ENCODE measurements at places on chromosomes 2 and 18.

DNA sequence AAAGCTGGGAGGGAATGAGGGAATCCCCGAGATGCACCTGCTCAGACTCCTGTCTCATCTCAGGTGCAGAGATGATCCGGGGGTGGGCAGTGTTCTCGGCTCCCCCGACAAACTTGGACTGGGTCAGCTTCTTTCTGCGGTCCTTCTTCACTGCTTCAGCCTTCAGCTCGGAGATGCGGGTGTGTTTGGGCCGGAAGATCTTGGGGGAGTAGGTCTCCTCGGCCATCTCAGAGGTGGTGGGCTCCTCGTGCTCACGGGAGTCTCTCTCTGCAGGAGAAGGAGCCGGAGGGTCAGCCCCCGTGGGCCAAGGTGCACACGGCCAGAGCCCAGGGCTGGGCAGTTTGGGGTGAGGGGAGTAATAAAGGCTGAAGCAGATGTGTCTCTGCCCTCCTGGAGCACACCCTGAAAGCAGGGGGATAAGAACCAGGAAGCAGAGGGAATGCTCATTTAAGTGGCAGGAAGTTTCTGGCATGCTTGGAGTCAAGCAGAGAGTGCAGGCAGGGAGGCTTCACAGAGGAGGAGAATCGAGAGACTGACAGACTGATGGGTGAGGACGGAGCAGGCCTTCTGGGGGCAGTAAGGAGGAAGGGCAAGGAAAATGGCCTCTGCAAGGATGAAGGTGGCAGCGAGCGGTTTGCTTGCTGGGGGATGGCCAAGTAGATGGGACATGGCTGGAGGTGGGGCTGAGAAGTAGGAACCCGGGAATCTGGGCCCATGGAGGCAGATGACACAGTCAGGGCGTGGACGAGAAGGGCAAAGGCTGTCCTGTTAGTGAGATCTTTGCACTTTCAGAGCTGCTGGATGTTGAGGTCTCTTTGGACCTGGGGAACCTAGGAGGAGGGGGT is 16.3 kb downstream of the IGFBP5 start:
- DNase-seq = no peak

DNA sequence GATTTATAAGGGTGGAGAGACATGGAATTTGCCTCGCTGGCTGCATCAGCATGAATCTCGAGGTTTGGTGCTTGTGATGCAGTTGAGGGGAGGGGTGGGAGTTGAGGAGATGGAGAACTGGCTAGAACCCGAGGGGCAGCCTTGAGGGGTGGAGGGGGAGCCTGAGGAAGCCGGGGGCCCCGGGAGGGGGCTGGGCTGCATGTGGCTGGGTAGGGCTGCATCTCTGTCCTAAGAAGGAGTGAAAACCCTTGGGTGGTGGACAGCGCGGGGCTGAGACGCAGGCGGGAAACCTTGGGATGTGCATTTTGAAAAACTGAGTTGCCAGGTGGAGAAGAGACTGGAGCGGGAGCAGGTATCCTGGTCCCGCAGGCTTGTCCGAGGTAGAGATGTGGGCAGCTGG is 64.2 kb downstream of the SNTG2 start:
- no peak for DNase-seq

DNA sequence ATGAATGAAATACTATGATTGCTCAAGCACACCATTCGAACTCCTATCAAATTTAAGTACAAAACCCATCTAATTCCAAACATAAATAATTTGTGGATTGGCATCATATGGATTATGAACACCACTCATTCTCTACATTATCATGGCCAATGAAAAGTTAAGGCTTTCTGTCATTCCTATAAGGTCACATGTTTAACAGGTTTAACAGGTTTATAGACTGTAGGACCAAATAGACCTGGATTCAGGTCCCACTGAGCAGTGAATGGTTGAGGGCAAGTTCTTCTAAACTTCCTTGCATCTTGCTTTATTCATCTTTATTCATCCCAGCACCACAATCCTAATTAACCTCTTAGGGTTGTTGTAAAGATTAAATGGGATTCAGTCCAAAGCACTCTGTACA is 33.4 kb downstream of the FBXO36 start:
- no peak for DNase-seq

DNA sequence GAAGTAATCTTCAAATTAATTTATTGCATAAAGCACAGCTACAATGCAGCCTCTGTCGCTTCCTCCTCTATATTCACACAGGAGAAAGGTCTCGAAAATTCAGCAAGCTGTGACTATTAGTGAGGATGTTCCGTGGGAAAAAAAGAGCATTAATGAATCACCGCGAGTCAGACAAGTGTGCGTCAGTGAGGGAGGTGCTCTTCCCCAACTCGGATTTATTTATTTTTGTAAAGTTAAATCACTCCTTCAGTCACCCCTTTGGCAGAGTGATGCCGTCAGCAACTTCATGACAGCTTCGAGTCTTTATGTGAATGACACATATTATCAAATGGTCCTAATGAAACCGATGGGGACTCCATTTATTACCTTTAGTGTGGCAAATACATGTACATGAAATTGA is 648.9 kb upstream of the SALL3 start:
- DNase-seq = no peak

DNA sequence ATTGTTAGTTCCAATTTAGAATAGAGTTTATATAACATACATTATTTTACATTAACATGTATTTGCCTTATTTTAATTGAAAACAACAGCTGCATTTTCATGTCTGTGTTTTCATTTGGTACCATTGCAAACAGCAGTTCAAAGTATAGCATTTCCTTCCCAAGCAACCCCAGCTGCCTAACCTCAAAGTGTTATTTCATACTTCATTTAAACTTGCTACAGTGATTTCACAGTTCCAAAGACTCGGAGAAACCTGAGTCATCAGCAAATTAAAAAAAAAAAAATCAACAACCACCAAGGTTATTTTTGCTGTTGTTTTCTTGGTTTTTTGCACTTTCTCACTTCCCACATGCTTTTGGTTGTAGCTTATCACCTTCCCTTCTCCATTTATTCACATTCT is 236.5 kb upstream of the SPHKAP start:
- DNase-seq = no peak

DNA sequence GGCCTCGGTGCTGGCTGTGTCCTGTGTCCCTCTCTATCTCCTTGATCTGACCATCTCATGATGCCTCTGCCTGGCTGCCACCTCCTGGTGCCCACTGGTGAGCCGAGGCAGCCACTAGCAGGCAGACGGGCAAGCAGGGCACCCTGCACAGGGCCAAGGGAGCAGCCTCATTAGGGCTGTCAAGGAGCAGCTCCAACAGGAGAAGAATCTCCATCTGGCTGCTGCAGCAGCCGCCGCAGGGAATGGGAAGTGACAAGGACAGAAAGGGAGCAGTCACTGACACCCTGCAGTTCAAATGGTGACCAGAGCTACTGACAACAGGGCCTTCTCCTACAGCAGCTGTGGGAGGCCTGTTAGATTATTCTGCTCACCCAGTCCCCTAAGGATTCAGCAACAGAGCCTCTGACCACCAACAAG is 32.6 kb downstream of the ALPK2 start:
- no peak for DNase-seq

DNA sequence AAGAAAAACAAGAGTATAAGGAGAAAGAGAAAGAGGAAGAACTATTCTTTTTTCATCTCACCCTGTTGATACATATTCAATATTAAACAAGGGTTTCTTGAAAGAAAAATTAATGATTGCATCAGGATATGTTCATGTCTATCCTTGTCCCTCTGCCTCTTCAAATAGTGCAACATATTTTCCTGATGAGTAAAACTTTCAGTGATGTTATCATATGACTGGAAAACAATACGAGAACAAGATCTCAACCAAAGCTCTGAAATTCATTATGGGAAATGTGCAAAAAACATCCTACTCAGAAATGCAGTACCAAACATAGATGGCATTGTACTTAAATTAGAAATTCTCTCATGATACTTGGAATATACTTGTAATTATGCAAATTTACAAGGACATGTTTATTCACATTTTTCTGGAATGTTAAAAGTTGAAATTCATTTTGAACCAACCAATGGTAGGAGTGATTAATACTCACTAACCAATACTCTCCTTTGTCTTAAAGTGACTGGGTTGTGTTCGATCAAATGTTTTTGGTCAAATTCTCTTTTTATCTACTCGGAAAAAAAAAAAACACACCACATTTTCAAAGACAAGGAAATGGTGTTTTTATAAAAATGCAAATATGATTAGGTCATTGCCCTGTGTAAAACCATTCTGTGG is 148.9 kb upstream of the GULP1 start:
- DNase-seq = no peak

- DNase-seq = no peak
Measured at GRCh38 chr2:67510745-67511144, 113.6 kb downstream of the ETAA1 start.

DNA sequence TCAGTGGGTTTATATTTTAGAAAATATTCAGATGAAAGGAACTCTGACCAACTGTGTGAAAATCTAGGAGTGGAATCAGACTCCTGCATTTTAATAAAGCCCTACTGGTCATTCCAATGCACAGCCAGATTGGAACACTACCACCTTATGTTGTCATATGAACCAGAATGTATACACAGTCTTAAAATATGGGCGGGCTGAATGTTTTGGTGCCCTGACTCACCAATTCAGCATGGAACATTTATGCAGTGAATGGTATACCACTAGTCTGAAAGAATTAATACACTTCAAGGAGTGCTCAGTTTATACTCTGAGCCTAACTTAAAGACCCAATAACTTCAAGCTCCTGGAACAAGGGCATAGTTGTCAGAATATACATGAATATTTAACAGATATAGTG is 280.9 kb upstream of the TCF4 start:
- no peak for DNase-seq

DNA sequence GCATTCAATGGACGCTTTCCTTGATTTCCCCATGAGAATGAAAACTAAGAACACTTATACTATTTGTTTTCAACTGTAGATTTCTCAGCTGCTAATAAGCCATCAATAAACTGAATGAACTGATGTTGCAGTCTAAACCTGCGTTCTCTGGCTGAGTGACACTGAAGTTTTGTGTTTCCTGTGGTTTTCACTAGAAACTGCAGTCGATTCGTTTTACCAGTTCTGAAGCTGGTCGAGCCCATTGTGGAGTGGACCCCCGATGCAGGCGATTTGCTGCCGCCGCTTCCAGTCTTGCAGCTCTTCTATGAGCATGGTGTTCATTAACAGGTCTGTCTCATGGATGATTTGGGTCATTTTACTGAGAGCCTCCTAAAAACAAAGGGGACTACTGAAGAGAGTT is 50.6 kb upstream of the STAT1 start:
- no peak for DNase-seq

- DNase-seq = no peak
Measured at GRCh38 chr18:13315000-13315399, 96.4 kb downstream of the LDLRAD4 start.

DNA sequence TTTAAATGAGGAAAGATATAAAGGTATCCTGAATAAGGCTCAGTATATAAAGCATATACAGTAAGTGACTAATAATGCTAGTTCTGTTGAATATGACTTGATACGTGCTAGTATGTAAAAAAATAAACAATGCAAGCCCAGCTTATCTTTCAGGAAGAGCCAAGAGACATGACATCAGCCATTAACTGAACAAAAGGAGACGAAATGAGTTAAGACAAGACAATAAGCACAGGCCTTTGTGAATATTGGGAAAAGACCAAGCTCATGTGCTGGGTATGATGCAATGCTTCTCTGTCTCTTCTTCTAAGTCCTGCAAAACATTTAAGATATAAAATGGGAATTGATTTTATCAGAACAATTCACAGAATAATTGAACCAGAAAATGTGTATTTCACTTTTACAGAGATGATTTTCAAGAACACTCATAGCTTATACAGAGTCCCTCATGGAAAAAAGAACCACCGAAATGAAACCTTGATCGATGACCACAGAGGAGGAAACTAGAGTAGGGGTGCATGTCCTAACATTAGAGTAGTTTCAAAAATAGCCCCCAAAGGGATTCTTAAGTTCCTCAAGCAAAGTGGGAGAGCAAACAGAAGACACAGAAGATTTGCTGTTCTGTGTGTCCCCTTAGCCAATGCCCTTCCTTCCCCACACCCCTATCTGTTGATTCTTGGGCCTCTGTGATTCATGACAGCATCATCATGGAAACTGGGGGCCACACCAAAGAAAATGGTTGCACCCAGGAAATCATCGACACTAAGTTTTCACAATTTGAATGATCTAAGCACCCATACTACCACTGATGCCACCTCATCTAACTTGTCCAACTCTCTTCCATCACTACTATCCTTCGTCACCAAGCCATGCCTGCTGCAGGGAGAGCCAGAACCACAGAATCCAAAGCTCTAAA is 68.0 kb upstream of the CRIM1 start:
- no peak for DNase-seq

DNA sequence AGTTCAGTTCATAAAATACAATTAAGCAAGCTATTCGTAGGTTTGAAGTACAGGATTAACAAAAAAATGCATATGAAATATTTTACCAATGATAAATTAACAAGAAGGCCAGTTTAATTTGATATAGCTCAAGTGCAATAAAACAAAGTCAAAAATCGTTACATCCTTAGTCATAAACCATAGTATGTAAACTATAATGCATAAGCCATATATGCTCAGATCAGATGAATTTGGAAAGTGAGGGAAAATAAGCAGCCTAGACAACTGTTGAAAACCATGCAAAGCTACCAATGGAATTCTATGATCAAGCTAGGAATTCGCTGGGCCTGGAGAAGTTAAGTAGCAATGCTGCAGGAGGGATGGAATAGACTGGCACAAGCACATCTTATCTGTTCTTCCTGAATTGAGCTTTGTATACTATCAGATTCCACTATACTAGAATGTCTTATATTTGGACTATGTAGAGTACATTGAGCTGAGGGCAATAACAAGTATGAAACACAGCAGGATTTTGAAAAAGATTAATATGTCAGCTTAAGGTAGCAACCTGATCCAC is 682.0 kb downstream of the IRS1 start:
- no peak for DNase-seq

GRCh38 chr2:228657807-228658402 is 476.4 kb upstream of the SPHKAP start:
- peak; percentile 26 for DNase-seq

GRCh38 chr2:99637159-99637697 is 147.4 kb upstream of the REV1 start:
- DNase-seq = no peak

GRCh38 chr2:101823347-101823791 is 125.9 kb downstream of the MAP4K4 start:
- peak; percentile 72 for DNase-seq

GRCh38 chr2:102005989-102006885 is 14.5 kb downstream of the IL1R2 start:
- DNase-seq = peak; percentile 76

GRCh38 chr18:12745095-12745795 is 42.4 kb downstream of the PSMG2 start:
- no peak for DNase-seq

DNA sequence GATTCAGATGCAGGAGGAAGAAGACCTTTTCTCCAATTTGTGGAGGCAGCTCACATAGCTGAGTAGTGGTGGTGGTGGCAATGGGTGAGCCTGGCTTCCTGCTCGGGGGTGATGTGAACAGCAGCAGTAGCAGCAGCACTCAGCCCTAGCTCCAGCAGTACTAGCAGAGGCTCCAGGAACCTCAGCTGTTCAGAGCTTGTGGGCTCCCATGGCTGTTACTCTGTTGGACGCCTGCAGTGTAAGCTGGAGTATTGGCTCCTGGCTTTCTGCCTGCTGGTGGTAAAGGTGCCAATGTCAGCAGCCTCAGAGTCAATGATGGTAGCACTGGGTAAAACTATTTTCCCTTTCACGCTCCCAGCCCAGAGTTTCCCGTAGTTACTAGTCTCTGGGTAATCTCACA is 3.1 kb upstream of the SEH1L start:
- DNase-seq = peak; percentile 52

GRCh38 chr18:50189160-50189559 is 5.8 kb downstream of the MYO5B start:
- DNase-seq = no peak

GRCh38 chr2:128714851-128715312 is 396.2 kb upstream of the HS6ST1 start:
- peak; percentile 39 for DNase-seq

GRCh38 chr2:100887713-100888495 is 68.0 kb downstream of the NPAS2 start:
- no peak for DNase-seq

All from Kasumi-1 (cell line).